Central memory CD8-positive, alpha-beta T cell (primary cell): ENCODE measurements at places on chromosomes 5 and 9.

- DNase-seq, result no peak
These were observed 38.2 kb downstream of the MRPL36 start for GRCh38 chr5:1761453-1761755.

DNA sequence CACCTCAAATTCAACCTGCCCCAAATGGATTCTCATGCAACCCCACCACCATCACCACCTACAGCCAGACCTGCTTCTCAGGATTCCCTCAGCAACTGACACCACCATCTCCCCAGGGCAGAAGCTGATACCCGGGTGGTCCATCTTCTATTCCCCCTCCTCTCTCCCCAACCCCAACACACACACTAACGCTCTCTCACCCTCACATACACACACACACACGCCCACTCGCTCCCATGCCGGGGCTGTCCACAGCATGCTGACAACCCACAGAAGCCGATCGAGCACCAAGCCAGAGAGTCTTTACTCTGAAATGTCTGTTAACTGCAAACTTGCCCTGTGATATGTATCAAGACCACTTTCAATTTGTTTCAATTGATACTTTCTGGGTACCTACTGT lies 28.4 kb downstream of the B4GALT1 start:
- DNase-seq, result no peak

DNA sequence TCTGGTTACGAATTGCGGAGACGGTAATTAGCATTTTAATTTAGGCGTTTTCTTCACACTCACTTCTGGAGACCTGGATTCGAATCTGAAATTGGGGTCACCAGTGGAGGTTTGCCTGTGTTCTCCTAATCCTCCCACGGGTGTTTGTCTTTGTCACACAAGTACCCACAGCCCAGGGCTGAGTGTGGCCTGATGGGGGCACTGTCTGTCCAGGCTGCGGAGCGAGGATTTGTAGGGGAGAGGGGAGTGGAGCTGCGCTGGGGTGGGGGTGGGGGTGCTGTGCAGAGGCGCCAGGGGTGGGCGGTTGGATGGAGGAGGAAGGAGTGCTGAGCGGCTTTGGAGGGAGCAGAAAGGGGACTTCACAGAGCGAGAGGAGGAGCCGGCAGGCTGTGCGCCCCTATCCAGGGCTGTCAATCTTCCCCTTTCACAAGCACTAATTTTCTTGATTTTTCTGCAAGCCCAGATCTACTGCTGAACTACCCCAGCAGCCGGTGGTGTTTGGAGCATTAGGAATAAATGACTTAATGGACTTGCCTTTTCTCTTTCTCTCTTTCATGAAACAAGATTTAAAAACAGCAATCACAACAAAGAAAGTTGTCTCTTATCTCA lies 53.1 kb downstream of the TSPAN17 start:
- DNase-seq, result no peak

GRCh38 chr9:90789862-90790261 lies 11.8 kb upstream of the SYK start:
- no peak for DNase-seq

DNA sequence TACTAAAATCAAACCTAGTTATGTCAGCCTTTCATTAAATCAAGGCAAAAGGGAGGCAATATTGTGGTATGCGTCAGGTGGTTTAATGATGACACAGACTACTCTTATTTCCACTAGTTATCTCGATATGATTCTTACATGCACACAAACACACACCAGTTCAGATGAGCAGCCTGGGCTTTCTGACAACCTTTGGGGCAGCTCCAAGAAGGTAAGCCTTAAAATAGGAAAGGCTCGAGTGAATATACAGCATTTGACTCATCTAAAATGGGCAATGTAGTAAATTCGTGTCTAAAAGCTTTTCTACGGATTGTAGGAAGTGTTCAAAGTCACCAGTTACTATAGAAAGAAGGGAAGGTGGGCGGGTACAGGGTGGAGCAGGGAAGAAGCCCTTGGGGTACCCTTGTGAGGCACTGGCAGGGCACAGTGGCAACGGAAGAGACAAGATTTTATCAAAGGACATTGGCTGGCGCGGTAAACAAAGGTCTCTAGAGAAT lies 1.9 kb downstream of the ANKH start:
- no peak for DNase-seq

- no peak for DNase-seq
These were observed 16.6 kb downstream of the ARPC5L start for GRCh38 chr9:124878518-124878917.

- no peak for DNase-seq
These were observed 6.8 kb upstream of the AMACR start for GRCh38 chr5:34014626-34015025.

DNA sequence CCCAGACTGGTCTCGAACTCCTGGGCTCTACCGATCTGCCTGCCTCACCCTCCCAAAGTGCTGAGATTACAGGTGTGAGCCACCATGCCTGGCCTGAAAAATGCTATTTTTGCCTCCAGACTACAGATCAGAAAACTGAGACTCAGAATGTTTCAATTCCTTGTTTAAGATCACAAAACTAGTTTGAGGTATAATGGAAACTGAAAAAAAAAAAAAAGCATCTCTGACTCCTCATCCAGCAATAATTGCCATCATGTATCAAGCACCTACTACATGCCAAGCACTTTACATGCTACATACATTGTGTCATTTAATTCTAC lies 35.6 kb downstream of the PLAC8L1 start:
- no peak for DNase-seq

DNA sequence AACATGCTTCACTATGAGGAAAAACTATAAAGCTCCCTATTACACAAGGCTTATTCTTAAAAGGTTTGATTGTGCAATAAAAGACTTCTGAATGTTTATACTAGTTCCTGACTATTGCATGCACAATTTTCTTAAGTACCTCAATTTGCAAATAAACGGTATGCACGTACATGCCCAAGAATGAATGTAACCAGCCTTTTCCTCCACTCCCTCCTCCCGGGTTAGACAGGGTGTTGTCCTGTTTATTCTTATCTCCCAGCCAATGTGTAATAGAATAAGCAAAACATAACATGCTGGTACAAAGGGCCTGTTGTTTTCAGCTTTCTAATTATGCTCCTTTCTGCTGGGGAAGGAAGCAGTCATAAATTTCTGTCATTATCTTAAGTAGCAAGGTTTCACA lies 79.1 kb downstream of the AOPEP start:
- no peak for DNase-seq

DNA sequence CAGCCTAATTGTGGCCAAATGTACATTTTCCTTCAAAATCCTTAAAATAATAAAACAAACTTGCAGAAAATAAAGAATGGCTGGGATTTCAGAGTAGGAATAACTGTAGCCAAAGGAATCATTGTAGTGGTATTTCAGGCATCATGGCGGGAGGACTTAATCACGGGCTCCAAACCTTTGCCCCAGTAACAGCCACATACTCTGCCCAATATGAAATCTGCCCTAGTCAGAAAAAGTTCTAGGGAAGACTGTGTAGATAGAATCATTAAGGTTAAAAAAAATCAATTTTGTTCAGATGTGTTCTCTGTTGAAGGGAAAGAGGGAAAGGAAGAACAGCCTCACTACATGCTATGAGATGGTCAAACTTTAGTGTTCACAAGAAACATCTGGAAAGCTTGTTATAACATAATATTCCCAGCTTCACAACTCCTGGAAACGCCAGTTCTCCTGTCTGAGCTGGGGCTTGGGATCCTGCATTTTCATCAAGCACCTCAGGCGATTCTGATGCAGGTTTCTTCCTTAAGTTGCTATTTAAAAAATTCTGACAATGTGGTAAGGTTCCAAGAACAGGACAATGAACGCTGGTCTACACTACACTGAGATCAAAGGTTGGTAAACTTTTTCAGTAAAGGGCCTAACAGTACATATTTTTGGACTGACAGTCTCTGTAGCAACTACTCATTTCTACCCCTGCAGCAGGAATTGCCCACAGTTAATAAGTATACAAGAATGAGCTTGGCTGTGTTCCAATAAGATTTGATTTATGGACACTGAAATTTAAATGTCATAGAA lies 87.9 kb downstream of the CEMIP2 start:
- DNase-seq, result no peak

DNA sequence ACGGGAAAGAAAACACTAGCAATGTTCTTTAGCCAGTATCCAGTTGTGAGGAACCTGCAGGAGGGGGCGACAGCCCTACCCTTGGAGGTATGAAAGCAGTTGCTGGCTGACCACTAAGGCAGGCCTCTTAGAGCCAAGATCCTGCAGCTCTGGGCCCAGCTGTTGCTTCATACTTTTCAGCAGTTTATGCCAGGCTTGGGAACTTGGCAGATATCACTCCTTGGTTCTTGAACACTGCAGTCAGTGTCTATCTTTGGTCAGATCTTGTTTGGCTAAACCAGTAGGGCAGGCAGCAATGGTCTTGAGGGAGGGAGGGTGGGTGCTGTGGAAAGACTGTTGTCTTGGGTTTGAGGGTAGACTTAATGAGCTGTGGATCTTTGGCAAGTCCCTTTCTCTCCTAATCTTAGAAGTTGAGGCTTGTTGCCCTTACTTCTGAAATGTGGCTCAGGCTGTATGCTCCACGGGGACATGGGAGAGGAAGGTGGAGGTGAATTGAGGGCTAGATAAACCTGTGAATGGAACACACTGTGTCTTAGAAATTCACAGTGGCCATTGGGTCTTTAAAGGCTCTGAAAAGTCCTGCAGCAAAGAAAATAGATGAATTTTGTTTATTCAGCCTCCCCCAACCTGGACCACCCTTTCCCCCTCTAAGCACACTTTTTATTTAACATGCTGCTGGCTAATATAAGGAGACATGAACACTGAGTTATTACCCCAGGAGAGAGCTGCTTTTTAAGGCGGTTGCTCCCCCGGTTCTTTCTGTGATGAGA lies 37.5 kb downstream of the ZNF618 start:
- DNase-seq, result no peak

DNA sequence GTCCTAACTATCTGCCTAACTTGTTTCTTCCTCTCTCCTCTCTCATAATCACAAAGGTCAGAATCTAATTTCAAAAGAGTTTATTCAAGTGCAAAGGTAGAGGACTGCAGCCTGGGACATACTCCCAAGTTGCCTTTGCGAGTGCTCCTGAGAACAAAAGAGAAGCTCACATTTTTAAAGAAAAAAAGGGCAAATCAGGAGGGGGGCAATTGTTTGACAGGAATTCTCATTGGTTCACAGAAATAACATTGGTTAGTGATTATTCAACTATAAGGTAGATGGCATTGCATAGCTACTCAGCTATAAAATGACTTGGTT lies 108.1 kb upstream of the RAI14 start:
- no peak for DNase-seq

- DNase-seq, result peak; percentile 95
These were observed at the start of gene MAN1B1 for GRCh38 chr9:137086531-137087408. Gene MAN1B1, plus strand, starts transcription at chr9:137086985. Its CDS starts 15 bp downstream, at chr9:137087000.

GRCh38 chr9:35533398-35533797 lies 43.5 kb downstream of the RUSC2 start:
- no peak for DNase-seq

DNA sequence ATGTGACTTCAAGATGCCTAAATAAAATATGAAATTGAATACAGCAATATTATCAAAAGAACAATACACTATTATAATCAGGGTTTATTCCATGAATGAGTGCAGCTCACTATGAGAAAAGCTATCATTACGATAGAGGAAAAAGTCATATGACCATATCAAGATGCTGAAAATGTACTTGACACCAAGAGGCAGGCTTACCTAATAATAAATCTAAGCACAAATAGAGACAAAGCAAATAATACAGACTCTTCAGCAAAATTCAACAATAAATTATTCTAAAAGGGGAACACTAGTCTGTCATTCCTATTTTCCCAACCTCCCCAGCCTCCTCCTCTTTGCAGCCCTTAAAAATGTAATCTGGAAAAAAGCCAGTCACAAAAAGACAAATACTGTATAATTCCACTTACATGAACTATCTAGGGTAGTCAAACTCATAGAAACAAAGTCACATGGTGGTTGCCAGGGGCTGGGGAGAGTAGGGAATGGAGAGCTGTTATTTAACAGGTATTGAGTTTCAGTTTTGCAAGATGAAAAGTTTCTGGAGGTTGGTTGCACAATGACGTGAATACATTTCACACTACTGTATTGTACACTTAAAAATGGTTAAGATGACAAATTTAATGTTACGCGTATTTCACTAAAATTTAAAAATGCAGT lies 148.4 kb downstream of the NFIB start:
- DNase-seq, result no peak
